Stimulated activated CD4-positive, alpha-beta T cell treated with anti-CD3 and anti-CD28 coated beads, TNF-alpha, amount 100 ng/mL, for 1 hour (primary cell): ENCODE measurements at places on chromosomes 12 and 14.

- no peak for DNase-seq
These were observed 4.5 kb downstream of the OR10AD1 start for GRCh38 chr12:48198672-48198971.

GRCh38 chr12:53758081-53758729, 6.4 kb upstream of the CISTR start:
- DNase-seq, result no peak

GRCh38 chr12:110698171-110698902, 9.4 kb upstream of the HVCN1 start:
- DNase-seq, result peak; percentile 42

GRCh38 chr14:64117671-64118402, 176.3 kb downstream of the ESR2 start:
- DNase-seq, result no peak

- DNase-seq, result no peak
These were observed 48.5 kb downstream of the BAZ2A start for GRCh38 chr12:56581418-56582145.

DNA sequence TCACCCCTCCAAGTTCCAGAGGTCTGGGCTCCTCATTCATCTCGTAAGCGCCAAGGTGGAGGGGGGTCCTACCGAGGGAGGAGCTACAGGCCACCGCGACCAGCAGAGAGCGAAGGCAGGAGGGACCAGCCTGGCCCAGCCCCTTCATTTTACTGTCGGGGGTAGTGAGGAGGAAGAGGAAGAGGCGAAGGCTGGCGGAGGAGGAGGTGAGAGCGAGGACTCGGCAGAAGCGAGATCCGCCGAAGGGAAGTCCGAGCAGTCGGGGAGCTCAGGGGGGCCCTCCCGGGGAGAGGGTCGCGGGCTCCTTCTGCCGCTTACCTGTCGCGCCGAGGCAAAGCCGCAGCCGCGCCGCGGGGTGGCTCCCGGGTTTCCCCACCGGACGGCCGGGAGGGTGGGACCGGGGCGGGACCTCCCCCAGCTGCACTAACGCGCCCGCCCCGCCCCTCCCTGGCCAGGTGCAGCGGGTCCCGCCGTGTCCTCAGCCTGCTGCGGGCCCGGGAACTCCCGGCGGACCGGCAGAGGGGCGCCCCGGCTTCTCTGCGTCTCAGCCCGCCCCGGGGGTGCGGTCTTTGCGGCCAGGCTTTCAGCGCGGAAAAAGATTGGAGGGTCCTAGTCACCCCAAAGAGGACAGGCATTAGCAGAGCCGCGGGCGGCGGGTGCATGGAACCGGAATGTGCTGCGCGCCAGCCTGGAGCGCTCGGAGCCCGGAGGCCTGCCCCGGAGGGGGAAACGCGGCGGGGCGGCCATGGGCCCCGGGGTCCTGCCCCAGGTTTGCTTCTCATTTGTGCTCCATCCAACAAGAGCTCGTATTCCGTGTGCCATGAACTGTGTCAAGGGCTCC, at the start of gene GALNT6:
GALNT6 (minus strand) TSS at position 124 of the 841 bp plus-strand sequence. CDS start 11,625 bp downstream, outside the sequence.
- peak; percentile 40 for DNase-seq

DNA sequence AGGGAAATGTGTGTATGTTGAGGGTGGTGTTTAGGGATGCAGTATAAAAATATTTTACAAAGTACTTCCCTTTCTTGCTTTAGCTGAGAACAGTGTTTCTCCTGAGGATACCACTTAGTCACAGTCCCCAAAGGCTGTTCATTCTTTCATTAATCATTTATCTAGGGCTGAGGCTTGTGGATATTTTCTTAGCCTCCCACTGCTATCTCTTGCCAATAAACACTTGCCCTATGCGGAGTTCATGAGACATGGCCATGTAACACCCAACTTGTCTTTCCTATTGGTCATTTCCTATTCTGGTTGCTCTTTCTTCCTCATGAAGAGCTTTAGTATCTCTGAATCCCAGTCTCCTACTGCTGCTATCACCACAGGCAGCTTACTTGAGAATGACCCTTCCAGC, 75.1 kb downstream of the ETNK1 start:
- no peak for DNase-seq

GRCh38 chr12:11894890-11895289, 175.8 kb upstream of the BCL2L14 start:
- no peak for DNase-seq

DNA sequence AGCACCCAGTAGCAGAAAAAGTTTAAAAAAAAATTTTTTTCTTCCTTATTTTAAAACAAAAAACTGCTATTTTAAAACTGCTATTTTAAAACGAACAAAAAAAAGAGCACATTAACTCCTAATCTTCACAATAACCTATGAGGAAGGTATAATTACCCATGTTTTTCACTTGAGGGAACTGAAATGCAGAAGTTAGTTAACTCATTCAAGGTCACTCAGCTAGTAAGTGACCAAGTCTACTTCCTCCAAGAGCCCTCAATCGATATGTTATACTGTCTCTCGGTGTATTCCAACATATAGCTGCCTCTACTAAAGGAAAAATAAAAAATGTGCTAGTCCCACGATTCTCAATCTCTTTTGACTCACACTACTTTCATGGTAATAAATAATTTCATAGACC, 7.8 kb downstream of the RPAP3 start:
- no peak for DNase-seq

DNA sequence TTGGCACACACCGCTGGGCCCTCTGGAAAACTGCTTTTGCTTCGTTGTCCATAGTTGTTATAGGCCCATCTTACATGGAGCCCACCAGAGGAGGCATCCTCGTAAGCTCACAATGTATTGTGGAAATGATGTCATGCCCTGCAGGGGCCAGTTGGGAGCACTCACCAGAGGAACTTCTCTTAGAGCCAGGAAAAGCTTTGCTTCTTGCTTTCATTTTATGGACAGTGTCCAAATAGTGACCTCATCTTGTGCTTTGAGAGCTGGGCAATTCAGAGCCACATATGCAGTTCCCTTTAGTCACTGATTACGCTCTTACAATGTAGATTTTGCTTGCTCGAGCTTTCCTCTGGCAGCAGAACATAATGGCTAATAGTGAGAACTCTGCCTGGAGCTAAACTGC, 275.6 kb downstream of the AACS start:
- no peak for DNase-seq

DNA sequence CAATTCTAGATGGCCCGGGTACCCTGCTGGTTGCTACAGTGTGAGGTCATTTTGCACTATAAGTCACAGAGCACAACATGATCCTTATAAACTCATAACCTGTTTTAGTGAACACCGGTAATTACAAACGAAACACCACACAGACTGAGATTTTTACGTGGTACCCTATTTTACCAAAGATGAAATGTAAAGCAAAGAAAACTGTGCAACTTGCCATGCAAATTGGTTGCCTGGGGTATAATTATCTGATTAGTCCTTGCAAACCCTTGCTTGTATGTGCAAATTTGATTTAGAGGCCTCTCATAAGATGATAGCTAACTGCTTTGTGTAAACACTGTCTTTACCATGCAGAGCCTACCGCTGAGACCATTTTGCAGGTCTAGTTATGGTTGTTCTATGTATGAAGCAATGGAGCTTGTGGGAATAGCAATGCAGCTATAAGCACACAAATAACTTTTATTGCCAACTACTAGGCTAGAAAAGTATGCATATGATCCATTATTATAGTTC, 372.1 kb upstream of the FAR2 start:
- DNase-seq, result no peak

GRCh38 chr14:92040431-92041051, 682 bp upstream of the TRIP11 start:
- no peak for DNase-seq

GRCh38 chr12:28223025-28223554, 32.8 kb downstream of the CCDC91 start:
- DNase-seq, result no peak

DNA sequence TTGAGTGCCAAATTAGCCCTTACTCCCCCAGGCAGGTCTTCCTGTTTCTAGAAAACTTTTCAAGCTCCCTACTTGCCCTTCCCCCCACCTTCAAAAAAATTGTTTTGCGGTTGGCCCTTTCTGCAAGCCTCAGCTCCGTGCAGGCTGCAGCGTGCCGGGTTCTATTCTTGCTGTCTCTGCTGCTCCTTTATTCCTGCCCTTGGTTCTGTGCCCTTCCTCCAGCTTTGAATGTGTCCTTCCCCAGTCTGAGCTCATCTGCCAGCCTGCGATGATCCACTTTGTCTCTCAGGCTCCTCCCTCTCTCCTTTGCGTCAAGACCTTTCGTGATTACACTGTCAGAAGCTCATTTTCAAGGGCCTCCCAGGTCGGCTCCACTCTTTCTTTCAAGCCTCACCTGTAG, 98.6 kb downstream of the IRF2BPL start:
- DNase-seq, result peak; percentile 36

GRCh38 chr12:8734873-8735381, 37.1 kb downstream of the RIMKLB start:
- DNase-seq, result no peak

DNA sequence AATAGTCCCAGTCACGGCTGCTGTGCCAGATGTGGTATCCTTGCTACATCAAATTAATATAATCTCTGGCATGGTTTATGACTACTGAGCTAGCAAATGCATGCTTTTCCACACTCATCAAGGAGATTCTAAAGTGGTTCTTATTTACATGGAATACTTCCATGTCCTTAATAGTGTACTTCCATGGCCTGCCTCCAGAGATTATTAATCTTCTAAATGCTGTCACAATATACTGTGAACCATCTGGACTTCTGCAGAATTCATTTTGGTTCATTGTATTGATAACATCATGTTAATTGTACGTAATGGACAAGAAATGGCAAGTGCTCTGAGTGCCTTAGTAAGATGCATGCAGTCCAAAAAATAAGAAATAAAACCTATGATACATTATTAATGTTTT, 230.8 kb downstream of the NUAK1 start:
- no peak for DNase-seq

- no peak for DNase-seq
These were observed 62.5 kb downstream of the ZFP36L1 start for GRCh38 chr14:68730348-68730747.

DNA sequence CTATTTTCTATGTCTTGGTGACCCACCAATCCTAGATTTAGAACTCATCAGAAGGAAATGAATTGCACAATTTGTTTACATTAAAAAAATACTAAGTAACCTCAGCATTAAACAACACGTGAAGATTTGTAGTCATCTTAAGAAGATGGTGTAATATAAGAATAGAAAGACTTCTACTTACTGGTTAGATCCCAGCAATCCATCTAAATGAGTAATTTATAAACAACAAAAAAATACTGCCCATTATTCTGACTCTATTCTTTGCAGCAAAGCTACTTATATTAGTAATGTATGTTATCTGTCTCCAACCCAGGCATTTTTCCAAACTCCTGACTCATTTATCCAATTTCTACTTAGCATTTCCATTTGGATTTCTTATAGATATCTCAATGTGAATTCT, 67.8 kb downstream of the CD163L1 start:
- DNase-seq, result no peak

- DNase-seq, result no peak
These were observed 60.6 kb downstream of the TMEM117 start for GRCh38 chr12:43896496-43896895.

- DNase-seq, result no peak
These were observed 94.1 kb downstream of the PHETA1 start for GRCh38 chr12:111274777-111275176.

DNA sequence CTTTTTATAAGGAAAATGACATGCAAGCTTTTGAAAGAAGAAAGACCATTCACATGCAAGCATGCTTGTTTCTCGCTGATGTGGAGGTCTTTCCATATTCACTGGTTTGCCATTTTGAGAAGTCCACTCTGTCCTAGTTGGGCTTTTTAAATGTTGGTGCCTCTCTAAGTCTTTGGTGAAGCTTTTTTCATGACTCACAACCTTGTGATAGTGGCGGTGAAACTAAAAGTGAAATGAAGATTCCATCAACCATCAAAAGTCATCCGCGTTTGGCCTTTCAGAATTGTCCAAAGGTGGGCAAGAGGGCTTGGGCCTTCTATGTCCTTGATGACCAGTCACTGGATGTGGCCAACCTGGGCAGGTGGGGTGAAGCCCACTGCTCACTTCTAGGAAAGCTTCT, 4.3 kb downstream of the LRRC74A start:
- DNase-seq, result no peak

GRCh38 chr12:112992541-112993398, 14.5 kb downstream of the OAS2 start:
- DNase-seq, result no peak

- DNase-seq, result no peak
These were observed 657 bp downstream of the PEBP1 start for GRCh38 chr12:118136559-118137003.

DNA sequence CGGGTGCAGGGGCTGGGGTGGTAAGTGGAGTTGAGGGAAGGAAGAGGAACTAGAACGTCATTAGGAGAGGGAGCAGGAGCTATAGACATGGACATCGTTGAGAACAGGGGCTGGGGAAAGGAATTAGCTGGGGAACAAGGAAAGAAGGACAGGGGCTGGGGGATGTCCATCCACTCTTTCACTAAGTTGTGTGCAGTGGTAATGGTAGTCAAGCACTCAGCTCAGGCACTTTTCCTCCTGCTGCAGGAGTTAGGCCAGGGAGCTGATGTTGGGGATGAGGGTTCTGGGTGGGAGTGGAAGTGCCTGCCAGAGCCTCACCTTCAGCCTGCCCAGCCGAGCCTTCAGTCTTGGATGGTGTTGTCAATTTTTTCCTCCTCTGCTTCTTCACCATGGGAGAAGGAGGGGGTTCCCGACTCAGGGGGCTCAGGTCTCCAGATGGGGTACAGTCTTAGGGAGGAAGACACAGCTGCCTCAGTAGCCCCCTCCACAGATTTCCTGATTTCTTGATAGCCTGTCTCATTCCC, 9.2 kb downstream of the AGAP2 start:
- no peak for DNase-seq

GRCh38 chr12:49796155-49796554, 32.1 kb downstream of the NCKAP5L start:
- no peak for DNase-seq

- no peak for DNase-seq
These were observed 52.0 kb downstream of the CRACR2A start for GRCh38 chr12:3700861-3701260.

DNA sequence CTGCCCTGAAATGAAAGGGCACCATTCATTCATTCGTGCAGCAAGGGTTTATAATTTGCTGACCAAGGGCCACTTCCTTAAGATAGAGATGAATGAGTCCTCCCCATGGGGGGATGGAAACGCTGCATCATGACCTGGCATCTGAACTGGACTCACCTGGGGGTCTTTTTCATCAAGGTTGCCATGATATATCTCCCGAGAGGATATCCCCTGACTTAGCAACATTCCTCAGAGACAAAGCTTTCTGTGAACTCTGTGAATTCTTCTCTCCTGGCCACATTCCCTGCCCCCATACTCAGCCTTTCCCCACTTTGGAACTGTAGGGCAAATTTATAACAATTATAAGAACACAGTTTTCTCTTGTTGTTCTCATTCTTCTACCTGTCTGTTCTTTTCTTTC, 30.8 kb downstream of the SRRM4 start:
- DNase-seq, result no peak

DNA sequence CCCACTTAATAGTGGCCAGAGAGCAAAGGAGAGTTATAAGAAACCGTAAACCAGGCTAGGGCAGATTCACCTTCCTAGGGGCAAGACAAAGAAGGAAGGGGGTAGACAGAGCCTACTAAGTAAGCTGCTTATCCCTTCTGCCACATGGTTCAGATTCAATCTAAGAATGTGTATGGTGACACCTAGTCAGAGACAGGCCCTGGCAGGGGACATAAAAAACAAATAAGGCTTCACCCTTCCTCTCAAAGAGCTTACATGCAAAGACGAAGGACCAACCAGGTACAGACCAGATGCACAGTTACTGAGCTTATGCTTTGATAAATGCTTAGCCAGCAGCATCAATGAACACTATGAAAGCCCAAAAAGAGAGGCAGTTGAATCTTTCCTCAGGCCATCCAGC, 4.4 kb downstream of the CYP27B1 start:
- DNase-seq, result no peak

GRCh38 chr14:35435177-35435576, 30.6 kb upstream of the NFKBIA start:
- DNase-seq, result no peak
